ENCODE measurements at places on chromosomes 2 and 18.
A peak's percentile ranks its signal among the peaks of the same experiment; 100 is the strongest.

GRCh38 chr18:53790786-53791185, 433.7 kb downstream of the MBD2 start:
- DNase-seq, result no peak

DNA sequence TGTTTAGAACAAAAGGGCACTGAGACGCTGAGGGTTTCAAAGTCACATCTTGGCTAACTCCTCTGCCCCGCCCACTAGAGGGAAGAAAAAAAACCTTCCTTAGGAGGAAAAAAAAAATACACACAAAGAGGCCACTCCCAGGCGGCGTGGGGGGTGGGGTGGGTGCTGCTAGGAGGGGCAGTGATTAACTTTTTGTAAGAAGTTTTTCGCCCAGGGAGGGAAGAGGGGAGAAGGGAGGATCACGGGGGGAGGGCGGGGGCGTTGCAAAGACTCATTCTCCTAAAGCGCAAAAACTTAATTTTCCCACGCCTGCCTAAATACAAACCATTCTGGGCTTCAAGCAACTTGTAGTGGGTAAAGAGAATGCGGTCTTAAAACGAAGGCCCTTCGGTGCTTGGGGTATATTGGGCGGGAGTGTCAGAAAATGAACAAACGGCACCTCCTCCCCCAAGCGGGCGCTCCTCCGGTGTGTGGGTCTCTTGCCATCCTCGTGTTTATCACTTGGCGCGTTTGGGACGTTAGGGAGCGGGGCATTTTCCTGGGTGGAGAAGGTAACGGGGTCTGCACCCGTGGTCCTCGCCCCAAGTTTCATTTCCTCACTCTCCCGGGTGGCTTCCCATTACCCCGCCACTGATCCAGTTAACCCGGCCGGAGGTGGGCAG, 1.7 kb downstream of the CXCR4 start:
- DNase-seq, result no peak

GRCh38 chr18:58590839-58591238, 38.1 kb downstream of the ALPK2 start:
- no peak for DNase-seq

GRCh38 chr2:74511104-74511989, 2.9 kb upstream of the TLX2 start:
- DNase-seq, result peak; percentile 29

- no peak for DNase-seq
Measured at GRCh38 chr2:106570316-106570715, 83.2 kb downstream of the CD8B2 start.

DNA sequence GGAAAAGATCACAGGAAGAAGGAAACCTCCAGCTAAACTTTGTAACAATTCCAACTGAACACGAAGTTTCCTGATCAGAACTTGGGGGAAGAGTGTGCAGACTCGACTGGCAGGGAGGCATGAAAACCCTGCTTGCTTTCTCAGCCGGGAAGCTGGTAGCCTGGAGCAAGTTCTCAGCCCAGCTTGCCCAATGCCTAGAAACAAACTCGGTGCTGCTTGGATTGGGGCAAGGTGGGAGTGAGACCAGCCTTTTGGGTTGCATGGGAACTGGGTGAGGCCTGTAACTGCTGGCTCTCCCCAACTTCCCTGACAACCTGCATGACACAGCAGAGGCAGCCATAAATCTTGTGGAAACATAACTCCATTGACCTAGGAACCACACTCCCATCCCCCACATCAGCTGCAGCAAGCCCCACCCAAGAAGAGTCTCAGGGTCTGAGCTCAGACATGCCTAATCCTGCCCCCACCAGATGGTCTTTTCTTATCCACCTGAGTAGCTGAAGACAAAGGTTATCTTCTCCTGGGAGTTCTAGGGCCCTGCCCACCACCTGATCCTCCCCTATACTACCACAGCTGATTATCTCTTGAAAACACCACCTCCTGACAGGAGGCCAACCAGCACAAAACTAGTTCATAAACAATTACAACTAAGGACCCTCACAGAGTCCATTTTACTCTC, 1859.7 kb upstream of the CELF4 start:
- no peak for DNase-seq

- DNase-seq, result no peak
Measured at GRCh38 chr2:96912346-96913116, 42.7 kb upstream of the SEMA4C start.

DNA sequence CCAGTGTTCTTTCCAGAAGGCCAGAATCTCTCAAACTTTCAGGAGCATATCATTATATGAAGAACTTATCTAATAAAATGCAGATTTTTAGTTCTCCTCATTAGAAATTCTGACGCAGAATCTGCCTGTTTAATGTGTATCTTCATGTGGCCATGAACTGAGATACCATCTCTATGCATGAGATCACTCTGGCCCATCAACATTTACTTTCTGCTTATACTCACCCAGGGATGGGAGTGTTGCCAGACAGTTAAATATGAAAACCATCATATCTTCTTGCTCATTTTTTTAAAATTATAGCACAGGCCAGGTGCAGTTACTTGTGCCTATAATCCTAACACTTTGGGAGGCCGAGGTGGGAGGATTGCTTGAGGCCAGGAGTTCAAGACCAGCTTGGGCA, 60.4 kb downstream of the MAPK4 start:
- no peak for DNase-seq

DNA sequence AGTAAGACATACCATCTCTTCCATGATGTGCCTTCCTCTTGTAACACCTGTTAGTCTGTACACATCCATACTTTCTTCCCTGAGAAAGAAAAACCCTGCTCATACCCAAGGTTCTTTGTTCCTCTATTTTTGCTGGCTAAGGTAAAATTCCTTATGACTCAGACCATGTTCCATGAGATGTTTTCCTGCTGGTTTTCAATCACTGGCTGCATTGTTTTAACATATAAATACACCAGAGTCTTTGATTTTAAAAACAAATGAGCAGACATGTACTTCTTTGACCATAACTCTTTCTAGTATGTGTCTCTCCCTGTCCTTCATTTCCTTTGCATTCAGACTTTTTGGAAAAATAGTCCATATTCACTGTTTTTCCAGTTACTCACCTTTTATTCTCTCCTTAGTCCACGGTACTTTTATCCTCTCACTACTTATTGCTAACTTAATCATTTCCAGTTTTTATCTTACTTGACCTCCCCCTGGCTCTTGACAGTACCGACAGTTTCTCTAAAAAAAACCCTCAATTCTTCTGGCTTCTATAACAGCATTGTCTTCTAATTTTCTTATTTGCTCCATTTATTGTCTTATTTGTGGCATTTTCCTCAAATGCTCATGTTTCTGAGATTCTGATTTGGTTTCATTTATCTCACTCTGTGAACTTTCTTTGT, 4.3 kb downstream of the VAPA start:
- DNase-seq, result no peak

Data from DMS 273 treated with DMSO at 0.1 percent for 48 hours (cell line).